ENCODE measurements at places on chromosomes 2 and 18.

DNA sequence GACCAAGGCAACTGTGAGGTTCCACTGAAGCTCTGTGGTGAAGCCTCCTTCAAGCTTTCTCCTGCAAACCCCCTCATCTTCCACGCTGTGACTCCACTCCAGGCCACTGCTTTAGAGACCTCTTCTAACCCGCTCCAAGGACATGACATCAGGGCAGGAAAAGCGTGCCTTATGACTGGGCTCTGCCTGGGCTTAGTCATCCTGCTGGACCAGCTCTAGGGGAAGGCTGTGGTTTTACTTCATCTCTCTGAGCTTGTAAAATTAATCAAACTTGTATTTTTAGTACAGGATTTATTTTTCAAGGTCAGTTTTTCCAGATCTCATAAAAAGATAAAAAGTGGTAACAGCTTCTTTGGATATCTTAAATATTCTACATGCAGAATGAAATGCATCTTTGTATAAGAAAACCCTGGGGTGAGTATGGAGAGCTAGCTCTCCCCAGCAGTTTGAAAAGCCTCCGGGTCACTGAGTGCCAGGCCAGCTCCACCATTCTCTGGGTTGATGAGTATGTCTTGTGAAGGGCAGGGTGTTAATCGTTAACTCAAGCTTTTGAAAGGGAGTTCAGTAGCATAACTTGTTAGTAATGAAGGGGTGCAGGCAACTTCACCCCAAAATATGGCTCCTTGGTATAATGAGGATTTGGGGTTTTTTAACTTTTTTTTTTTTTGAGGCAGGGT is 33.1 kb upstream of the YPEL5 start:
- DNase-seq, result peak; percentile 82

- no peak for DNase-seq
Measured at GRCh38 chr2:200962811-200963123, 693 bp downstream of the ORC2 start.

DNA sequence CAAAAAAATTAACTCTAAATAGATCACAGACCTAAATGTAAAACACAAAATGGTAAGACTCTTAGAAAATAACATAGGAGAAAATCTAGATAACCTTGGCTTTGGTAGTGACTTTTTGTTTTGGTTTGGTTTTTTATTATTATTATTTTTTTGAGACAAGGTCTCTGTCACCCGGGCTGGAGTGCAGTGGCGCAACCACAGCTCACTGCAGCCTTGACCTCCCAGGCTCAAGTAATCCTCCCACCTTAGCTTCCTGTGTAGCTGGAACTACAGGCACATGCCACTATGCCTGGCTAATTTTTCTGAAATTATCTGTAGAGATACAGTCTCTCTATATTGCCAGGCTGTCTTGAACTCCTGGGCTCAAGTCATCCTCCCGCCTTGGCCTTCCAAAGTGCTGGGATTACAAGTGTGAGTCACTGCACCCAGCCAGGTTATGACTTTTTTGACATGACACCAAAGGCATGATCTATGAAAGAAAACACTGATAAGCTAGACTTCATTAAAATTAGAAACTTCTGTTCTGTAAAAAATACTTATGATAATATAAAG is 88.0 kb downstream of the HNRNPLL start:
- no peak for DNase-seq

GRCh38 chr2:235858881-235859280 is 309.3 kb downstream of the GBX2 start:
- no peak for DNase-seq

DNA sequence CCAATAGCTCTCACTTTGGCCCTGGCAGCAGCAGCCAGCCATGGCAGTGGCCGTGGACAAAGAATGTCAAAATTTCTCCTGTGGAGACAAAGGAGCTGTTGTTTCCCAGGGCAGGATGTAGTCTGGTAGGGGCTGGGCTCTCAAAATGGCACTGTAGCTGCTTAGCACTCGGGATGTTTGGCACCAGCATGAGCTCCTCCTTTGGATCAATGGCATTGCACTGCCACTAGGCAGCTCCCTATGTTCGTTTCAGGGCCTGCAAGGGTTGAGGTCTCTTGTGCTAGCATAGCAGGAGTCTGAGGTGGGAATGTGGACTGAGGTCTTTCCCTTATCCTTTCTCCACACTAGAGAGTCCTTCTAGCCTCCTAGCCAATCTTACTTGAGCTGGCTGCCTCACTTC is 948.8 kb upstream of the FAM98A start:
- no peak for DNase-seq

DNA sequence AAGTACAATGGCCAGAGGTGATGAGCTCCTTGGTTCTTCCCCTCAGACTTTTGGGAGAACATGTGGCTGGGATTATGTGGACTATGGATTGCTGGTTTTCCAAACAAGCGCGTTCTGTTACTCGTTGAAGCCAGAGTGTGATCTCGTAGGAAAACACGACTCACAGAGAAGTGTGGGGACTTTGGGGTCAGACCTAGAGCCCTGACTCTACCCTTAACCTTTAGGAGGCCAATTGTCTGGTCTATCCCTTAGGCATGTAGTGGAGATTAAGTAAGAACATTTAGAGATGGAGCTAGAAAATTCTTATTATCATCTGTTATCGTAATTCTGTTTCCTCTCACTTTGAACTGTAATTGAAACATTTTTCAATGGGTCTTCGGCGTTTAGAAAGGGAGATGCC is 35.8 kb downstream of the BCL2L11 start:
- DNase-seq, result no peak

DNA sequence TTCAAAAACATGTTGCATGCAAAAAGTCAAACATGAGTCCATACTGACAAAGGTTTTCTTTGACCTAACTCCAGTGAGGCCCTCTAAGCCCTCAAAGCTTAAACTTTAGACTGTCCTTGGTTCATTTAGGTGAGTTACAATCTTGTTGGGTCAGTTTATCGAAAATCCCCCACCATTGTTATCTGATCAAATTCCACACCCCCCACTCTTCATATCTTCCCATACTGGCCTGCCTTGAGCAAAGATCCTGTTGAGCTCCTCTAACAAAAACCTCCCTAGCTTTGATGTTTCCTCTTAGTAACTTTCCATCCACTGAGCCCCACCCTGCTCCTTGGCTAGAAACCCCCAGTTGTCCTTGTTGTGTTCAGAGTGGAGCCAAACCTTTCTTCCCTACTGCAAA is 193.7 kb downstream of the ARHGAP28 start:
- no peak for DNase-seq

DNA sequence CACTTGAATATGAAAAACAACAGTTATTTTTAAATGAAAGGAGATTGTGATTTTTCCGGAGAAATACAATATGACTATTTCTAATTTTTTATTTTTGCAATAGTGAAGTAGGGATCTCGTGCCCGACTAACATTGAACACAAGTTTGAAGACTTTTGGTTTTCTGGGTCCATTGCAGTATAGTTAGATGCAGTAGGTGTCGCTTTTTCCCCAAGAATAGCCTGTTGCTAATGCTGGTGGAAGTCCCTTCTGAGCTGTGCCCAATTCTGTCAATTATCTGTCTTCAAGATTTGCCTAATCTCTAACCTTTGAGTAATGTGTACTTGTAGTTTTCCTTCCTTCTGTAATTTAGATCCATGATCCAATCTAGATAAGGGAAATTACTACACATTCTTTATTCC is 36.5 kb downstream of the SEMA4F start:
- peak; percentile 47 for DNase-seq

DNA sequence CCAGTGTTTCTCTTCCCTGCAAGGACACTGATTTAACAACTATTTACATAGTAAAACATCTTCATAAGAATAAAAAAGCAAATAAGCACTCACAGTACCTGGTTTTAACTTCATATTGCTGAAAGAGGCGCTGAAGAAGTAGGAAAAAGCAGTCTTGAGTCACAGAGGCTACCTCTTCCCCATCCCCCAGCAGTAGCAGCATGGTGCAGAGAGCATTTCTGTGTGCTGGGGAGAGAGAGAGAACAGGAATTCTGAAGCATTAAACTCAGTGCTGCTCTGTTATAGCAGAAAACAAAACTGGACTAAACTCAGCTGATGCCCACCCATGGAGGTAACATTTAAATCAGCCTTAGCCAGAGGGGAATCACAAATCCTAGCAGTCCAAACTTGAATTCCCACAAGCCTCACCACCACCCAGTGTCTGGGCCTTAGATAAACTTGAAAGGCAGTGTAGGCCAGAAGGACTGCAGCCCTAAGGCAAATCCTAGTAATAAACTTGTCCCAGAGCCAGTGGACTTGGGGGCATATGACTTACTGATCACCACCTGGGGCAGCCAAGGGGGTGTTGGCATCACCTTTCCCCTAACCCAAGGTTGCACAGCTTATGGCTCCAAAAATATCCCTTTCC is 321.8 kb upstream of the CWC22 start:
- DNase-seq, result no peak

DNA sequence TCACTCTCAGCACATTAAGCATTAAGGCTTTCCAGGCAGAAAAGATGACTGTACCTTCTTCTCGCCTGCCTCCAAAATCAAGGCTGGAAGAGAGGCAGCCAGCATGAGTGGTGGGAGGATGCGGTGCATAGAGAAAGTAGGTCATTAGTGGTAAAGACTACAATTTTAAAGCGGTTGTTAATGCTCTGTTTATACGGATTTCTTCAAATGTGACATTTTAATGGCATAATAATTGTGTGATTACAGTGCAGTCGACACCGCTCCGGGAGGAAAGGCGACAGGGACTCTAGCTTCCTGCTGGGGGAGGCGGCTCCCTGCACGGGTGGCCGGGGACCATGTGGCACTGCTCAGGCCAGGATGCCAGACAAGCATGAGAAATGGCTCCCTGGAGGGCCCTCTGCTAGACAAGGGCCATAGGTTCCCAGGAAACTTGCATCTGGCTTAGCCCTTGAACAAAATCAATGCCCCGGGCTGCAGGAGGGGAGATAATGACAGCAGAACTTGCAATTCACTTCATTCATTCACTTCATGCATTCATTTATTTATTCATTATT is 129.6 kb downstream of the GALNT14 start:
- DNase-seq, result no peak

DNA sequence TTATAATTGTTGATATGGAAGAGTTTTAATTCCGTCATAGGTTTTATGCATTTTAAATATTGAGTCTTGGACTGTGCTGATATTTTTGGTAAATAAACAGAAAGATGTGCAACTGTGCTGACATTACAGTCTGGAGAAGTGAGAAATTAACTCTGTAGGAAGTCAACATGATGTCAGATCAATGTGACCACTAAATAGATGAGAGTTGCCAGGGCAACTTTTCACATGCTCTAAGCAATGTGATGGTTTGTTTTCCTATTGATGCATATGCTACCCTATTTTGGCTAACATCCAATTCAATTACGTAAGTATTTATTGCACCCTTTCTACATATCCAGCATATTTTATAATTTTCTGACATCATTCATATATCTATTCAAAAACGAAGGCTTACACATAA is 1109.3 kb downstream of the TSN start:
- no peak for DNase-seq

- DNase-seq, result no peak
Measured at GRCh38 chr2:167964650-167965413, 282.6 kb downstream of the STK39 start.

GRCh38 chr2:181157326-181157725 is 176.9 kb downstream of the UBE2E3 start:
- no peak for DNase-seq

- DNase-seq, result no peak
Measured at GRCh38 chr2:15764683-15765011, 173.0 kb downstream of the DDX1 start.

GRCh38 chr2:14925471-14925870 is 293.0 kb downstream of the LRATD1 start:
- DNase-seq, result no peak

DNA sequence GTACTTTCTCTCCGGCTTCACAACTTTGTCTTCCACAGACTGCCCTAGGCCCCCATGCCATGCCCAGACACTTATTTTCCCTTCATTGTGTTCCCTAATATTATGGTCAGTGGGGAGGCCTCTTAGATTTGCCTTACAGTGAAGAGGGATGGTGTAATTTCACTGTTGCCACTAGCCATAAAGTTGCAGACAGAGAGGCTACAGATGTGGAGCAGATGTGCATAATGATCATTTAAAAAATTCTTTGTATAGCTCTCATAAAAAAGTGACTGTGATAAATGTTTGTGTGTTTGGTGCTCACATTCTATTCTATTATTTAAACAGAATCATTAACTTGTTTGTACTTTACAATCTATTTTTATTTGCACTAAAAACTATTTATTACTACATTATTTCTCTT is 67.5 kb upstream of the FN1 start:
- DNase-seq, result no peak

- no peak for DNase-seq
Measured at GRCh38 chr2:26946841-26947784, 23.3 kb upstream of the MAPRE3 start.

- no peak for DNase-seq
Measured at GRCh38 chr2:203238292-203238703, 520 bp upstream of the CYP20A1 start.

DNA sequence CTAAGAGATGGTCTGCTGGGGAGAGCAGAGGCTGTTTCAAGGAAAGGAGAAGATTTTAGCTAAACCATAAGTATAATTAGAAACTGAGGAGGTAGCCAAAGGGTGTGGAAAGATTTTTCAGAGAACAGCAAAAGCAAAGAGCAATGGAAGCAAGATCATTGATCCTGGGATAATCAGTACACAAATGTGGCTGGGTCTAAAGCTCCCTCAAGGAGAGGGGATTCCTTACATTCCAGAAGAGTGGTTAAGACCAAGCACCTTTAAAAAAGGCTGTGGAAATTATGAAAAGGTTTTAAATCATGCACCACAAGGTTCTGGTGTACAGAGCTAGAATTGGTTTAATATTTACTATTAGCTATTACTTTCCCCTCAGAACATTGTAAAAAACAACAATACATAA is 246.0 kb upstream of the UBE2E3 start:
- no peak for DNase-seq

GRCh38 chr2:174028935-174029334 is 63.8 kb upstream of the SP3 start:
- DNase-seq, result no peak

DNA sequence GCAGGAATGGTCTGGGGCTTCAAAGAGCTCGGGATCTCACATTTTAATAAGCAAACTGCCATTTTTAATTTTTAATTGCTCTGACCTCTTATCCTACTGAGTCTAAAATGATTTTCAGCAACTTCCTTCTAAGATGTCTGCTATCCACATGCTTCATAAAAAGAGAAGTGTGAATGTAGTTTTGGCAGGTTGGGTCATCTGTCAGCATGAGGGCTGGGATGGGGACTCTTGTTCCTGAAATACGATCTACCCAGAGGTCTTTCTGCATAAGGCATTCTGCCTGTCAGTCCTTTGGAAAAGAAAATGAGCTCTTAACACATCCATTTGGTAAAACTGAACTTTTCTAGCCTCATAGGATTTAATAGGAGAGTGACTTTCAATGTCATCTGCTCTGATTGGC is 252.8 kb upstream of the APCDD1 start:
- DNase-seq, result no peak
